ENCODE measurements at places on chromosomes 2 and 18.

GRCh38 chr2:186129767-186130581, 356.1 kb upstream of the ZC3H15 start:
- DNase-seq: no peak

DNA sequence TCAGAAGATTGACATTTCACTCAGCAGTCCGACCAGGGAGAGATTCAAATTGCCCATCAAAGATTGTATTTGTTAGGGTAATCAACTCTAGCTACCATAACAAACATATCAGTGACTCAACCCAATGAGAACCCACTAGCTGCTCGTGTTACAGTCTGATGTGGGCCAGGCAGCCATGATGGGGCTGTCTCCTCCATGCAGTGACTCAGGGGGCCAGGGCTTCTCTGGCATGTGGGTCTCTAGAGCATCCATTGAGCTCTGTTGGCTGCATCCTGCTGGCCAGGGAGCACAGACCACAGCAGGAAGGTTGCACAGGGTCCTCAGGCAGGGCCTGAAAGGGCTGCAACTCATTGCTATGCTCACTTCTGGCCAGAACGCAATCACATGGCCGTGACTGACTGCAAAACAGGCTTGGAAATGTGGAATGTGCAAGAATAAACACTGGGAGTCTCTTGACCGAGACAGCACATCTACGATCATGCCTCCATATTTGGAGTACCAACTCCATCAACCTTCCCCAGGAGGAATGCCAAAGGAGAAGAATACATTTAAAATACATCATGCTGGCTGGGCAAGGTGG, 216.8 kb downstream of the EIPR1 start:
- no peak for DNase-seq

GRCh38 chr2:12155303-12156051, 409.0 kb downstream of the LPIN1 start:
- DNase-seq: peak; percentile 33

DNA sequence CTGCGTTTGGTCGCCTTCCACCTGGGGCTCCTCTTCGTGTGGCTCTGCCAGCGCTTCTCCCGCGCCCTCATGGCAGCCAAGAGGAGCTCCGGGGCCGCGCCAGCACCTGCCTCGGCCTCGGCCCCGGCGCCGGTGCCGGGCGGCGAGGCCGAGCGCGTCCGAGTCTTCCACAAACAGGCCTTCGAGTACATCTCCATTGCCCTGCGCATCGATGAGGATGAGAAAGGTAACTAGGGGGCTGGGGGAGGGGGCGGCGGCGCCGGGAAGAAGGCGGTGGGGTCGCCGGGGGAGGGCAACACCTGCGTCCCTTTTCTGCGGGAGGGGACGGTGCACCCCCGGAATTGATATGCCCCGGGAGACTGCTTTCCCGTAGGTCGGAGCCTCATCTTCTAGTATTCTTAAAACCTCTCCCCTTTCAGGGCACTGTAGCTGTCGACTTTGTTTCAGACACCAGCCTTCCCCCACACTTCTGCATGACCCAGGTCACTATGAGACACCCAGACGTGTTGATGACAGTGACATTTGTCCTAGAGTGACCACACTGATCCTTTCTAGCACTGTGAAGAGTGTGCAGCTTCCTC, 755 bp downstream of the SPAST start:
- DNase-seq: peak; percentile 66

- DNase-seq: no peak
Measured at GRCh38 chr2:108625828-108626195, 91.5 kb downstream of the LIMS1 start.

GRCh38 chr2:6264198-6264597, 572.0 kb downstream of the SOX11 start:
- DNase-seq: no peak

DNA sequence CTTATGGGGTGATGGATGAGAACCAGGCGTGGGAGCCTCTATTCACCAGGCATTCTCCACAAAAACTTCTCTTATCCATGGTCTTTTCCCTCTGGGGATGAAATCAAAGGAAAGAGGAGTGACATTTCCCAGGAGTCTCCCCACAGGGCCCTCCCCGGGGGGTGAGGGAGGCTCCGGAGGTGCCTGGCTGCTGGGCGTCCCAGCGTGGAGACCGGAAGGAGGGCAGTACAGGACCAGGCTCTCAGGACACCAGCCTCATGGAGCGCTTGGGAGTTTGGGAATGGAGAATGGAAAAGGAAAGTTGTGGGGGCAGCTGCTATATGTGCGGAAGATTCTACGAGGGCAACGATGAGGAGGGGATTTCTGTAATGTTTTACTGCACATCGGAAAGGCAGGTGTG, 22.1 kb downstream of the CIB4 start:
- no peak for DNase-seq

GRCh38 chr2:205561441-205561840, 120.9 kb upstream of the NRP2 start:
- peak; percentile 42 for DNase-seq

GRCh38 chr18:8290913-8291312, 318.3 kb upstream of the RAB12 start:
- no peak for DNase-seq

GRCh38 chr2:175326801-175327200, 145.3 kb upstream of the ATP5MC3 start:
- DNase-seq: no peak

DNA sequence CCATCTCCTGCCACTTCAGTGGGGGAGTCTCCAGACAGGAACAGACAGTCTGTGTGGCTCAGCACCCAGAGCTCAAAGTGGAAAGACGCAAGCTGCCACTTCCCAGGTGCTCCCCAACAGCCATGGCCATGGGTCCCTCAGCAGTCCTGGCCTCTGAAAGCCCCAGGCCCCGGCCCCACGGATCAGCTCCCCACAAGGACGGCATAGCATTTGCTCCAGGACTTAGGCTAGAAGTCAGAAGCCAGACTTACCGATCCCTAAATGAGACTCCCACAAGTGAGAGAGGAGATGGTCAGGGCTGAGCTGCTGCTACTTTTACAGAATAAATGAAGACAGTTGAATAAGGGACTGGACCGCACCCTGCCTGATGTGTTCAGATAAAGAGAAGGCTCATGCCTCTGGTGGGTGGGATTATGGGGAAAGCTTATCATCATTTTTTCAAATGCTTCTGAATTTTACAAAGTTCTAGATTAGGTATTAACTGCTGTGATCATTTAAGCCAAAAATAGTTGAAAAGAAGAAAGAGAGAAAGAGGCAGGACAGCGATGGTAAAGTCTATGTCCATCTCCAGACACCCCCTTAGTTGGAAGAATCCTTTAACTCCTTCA, 50.5 kb downstream of the ADD2 start:
- no peak for DNase-seq

DNA sequence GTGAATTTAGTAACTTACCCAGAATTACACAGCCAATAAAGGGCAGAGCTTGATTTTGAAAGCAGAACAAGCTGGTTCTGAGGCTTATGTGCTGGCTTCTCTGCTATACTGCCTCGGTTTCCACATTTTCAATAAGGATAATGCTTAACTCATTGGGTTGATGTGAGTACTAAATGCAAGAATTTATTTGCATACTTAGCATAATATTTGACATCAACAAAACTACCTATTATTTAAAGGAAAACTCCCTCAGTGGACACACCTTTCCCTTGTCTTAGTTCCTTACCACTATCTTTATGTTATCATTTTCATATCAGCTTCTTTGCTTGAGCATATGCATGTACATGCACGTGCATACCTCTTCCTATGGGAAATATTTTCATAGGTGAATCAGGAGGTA, 3.0 kb upstream of the TGFA start:
- DNase-seq: no peak

DNA sequence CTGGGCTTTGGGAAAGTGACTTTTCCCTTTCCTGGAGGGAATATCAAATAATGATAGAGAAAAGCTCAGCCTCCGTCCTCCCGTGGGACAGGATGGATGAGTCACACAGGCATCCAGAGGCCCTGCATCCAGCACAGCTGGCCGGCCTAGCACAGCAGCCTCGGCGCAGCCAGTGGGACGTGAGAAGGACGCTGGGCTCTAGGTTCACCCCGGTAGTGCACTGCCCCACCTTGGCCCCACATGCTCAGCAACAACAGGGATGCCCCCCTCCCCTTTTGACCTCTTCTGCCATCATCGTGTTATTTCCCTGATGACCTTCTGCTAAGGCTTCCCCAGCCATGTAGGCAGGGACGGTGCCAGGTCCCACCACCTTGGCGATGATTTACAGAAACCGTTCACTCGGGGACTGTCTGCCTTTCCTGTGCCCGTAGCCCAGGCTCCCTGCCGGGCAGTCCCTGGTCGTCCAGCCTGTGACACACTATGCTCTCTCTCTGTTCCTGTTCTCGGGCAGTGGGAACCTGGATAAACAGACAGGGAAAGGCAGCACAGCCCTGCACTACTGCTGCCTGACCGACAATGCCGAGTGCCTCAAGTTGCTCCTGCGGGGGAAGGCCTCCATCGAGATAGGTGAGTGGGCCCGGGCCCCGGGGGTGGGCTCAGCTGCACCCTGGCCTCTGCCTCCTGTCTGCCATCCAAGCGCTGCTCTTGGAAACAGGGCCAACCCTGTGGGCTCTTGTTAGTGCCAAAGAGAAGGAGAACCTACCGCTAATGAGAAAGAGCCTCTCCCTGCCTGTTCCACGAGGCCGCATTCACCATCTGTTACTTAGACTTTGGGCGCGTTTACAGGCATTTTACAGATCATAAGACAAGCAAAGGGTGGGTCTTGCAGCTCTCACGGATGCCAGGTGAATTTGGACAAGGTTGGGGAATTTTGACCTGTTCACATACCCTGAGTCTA, 44.6 kb downstream of the ITGB1BP1 start:
- DNase-seq: no peak

- peak; percentile 89 for DNase-seq
Measured at GRCh38 chr18:49031511-49032188, 80.9 kb upstream of the SMAD7 start.

DNA sequence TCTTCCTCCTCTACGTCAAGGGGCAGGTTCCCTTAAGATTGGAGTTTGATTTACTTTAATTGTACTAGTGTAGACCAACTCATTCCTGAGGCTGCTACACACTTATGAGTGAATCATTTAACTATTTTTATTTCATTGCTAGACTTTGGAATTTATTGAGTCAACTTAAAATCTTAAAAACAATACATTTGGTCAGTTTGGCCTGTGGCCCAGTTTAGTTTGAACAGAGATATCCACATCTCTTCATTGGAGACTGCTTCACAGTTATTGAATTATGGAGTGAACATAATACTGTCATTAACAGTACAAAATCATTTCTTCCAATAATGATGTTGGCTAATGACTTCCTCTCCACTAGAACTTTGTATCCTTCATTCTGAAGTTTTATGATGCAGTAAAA, 34.5 kb upstream of the STPG4 start:
- no peak for DNase-seq

DNA sequence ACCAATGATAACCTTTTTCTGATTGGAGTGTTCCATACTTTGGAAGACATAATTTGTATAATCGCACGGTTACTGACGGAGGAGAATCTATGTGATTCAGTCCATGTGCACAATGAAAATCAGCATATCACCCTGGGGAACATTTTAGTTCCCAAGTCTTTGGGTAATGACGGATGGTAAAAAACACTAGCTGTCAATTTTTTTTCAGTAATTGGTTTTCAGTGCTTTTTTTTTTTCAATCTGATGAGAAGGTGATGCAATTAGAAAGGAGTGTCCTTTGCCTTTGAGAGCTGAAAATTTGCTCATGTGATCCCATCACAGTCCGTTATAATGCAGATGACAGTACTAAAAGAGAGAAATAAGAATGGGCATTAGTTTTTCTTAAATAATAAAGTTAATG, 51.9 kb upstream of the THOC1 start:
- DNase-seq: no peak

Measured in suppressor macrophage (primary cell).